Right kidney (tissue), 9 donors: ENCODE measurements at places on chromosomes 5 and 9.

DNA sequence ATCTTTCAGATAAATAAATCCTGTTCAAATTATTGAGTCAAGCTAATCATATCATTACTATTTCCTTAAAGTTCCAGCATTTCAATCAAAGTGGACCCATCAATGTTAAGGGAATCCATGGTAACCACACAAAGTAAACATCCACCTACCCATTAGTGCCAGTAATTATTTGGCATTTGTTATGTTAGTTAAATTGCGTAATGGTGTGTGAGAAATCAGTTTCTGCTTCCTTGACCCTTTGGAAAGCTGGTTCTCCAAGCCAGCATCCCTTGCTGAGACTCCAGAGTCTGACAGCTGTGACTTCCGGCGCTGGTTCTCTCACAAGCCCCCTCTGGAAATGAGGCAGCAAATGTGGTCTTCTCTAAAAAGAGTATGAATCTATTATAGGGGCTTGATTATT is 308.6 kb upstream of the EFNA5 start:
- DNase-seq: no peak

DNA sequence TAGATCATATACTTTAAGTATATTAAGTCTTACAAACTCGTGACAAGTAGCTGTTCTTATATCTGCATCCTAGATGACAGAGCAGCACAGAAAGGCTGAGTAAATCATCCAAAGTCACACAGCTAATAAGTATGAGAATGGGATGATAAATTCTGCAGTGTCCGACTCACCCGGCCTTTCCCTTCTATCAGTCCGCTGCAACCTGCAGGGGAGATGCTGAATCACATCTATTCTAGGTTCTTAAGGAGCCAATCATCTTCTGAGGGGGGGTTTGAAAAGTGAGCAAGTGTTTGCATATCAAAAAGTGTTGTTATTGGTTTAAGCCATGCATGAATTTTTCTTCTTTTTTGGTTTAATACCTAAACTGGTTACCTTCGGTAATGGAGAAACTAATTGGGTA is 38.9 kb downstream of the ADAMTS16 start:
- no peak for DNase-seq

- DNase-seq: no peak
These were observed 80.5 kb upstream of the TNFSF8 start for GRCh38 chr9:115010874-115011273.

GRCh38 chr5:59577485-59577884 is 316.0 kb downstream of the PDE4D start:
- DNase-seq: no peak

DNA sequence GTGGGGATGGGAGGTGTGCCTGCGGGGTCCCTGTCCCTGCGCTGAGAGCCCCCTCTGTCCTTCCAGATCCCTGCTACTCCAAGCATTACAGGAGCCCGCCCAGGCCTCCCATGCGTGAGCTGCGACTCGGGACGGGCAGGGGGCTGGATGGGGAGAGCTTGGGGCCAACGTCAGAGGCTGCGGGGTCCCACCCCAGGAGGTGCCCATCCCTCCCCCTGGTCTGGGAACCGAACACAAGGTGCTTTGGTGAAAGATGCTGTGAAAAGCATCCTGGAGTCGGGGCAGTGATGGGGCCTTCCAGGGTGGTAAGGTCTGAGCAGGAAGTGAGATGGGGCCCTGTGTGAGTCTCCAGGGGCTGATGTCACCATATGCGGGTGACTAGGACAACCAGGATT is 2.7 kb downstream of the LCN9 start:
- no peak for DNase-seq

DNA sequence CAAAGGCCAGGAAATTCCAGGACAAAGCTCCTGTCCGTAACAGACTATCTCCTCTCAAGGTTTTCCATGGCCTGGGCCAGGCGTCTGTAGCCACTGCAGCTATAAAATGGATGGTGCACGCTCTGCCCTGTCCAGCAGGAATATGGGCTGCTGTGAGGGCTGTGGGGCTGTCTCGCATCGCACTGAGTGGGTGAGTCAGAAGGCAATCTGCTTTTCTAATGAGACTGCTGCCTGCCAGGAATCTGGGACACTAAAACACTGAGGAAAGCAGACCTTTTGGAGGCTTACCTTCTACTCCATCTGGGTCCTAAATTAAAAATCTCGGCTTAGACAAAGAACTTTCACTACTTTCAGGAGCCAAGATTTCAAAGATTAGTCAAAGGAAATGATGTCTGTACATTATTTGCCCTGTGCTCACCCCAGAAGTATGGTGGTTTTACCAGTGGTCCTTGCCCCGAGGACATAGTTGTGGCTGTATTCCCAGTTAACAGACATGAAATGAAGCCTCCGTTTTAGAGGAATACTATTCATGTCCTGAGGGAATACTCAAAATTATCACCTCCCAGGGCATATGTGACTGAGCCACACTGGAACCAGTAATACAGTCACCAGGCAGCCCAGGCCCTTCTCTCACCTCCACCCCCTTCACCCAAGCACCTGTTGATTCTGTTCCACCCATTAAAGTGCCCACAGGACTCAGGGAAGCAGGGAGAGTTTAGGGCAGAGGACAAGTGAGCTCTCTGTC is 56.4 kb downstream of the PFDN1 start:
- DNase-seq: no peak

GRCh38 chr5:97909541-97909940 is 726.5 kb upstream of the RIOK2 start:
- no peak for DNase-seq

- no peak for DNase-seq
These were observed 106.0 kb upstream of the MYO10 start for GRCh38 chr5:17042041-17042440.

GRCh38 chr5:109907731-109908130 is 218.0 kb downstream of the MAN2A1 start:
- DNase-seq: no peak

- no peak for DNase-seq
These were observed 5.9 kb downstream of the SLC23A1 start for GRCh38 chr5:139377226-139377625.

GRCh38 chr9:110317911-110318310 is 19.8 kb downstream of the TXNDC8 start:
- no peak for DNase-seq

DNA sequence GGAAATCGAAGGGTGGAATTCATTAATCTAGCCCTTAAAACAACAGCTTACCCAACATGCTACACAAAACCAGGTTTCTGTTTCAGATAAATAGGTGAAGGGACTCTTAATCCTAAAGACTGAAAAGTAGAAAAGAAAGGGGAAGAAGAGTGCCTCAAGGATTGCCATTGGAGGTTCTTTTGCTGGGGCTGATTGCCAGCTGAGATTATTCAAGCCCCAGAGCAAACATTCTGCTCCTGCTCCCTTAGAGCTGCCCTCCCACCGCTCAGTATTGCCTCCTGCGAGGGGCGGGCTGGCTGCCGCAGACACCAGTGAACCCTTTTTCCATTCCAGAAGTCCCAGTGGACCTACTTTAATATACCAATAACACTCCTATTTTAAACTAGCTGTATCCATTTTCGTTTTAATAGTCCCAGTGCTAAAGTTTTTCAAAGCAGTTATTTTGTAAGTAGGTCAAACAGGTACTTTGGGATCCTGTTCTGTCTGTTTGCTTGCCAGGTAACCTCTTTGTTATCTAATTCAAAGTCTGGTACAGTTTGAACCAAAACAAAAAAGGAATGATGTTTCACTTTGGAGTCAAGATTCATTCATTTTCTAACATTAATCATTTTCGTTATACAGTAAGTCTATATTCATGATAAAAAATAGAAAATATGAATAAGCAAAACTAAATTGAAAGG is 38.6 kb downstream of the HMGCS1 start:
- no peak for DNase-seq

DNA sequence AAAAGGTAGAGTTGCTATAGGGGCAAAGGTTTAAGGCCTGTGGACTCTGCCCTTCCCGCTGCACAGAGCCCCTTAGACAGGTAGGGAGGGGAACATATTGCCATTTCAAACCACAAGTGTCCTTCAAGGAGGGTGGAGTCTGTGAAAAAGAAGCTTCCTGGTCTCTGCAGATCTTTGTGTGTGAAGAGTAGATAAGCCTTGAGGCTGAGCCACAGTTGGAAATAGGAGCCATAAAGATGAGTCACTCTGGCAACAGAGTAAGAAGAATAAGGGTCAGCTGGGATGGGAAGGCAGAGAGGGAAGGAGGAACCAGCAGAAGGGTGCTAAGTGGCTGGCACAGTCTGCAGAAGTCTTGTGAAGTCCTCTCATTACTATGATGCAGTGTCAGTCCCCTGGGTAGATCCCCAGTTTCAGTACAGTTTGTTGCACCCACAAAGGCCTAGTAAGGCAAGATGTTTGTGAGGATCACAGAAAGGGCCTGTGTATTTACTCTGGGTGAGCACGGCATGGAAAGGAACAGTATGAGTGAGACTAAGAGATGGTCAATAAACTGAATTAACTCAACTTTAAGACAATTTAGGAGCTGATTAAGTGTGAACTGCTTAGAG is 18.1 kb downstream of the GRXCR2 start:
- no peak for DNase-seq

DNA sequence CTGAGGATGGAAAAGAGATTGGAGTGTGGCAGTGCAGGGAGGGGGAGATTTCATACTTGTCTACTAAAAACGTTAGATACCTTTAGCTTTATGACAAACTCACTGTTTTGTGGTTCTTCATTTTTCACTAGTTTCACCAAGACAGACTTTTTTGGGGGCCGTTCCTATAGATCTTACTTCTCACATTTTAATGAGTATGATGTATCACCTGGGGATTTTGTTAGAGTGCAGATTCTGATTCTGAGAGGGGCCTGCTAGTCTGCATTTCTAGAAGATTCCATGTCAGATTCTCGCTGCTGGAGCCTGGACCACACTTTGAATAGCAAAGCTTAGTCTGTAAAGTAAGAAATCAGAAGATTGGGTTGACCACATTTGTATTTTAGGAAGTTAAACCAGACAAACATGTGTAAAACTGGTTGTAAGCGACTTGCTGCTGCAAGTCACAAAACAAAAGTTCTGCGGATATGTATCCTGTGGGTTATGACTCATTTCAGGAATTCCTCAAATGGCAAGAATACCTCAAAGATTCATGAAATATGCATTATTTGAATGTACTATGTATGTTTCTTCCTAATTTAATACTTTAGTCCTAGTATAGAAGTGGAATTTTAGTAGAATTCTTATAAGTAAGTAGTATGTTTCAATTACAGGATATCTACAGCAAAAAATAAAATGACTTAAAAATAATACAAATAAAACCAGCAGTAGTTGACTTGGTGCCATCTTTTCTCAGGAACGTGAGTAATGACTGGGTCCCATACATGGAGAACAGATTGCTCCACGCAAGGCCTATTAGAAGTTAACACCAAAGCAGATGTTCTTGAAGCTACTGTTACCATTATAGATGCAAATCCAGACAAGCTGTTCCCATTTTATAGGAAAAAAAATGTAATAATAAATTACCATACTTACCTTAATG is 27.8 kb downstream of the NFIL3 start:
- DNase-seq: no peak

- no peak for DNase-seq
These were observed 6.2 kb downstream of the IRF1 start for GRCh38 chr5:132484391-132484725.

GRCh38 chr5:172107571-172107970 is 80.5 kb downstream of the STK10 start:
- no peak for DNase-seq

DNA sequence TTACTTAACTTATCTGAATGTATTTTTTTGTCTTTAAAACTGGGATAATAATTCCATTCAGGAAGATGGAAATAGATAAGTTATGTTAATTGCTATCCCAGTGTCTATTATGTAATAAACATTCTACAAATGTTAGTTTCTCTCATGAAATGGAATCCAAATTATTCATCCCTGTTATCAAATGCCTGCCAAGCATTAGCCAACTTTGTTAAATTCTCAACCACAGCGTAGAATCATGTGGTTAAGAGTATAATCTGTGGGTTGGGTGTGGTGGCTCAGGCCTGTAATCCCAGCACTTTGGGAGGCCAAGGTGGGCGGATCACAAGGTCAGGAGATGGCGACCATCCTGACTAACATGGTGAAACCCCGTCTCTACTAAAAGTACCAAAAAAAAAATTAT is 912.9 kb upstream of the SEMA6A start:
- no peak for DNase-seq

- DNase-seq: no peak
These were observed 11.9 kb downstream of the AGTPBP1 start for GRCh38 chr9:85729882-85730281.

DNA sequence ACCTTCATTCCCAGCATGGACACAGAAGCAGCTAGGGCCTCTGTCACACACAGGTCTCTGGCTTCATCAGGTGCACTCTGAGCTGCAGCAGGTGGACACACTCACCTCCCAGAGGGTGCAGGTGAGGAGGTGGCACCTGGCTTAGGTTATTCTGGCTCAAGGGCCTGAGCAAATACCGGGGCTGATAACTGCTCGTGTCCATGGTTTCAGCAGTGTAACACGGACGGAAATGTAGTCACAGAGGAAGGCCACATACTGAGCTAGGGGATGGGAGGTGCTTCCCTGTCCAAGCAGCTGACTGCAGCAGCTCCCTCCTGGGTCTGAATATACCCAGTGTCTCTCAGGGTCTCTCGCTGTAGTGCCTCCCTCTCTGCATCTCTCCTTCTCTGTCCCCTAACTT is 5.7 kb downstream of the PHF2 start:
- no peak for DNase-seq

DNA sequence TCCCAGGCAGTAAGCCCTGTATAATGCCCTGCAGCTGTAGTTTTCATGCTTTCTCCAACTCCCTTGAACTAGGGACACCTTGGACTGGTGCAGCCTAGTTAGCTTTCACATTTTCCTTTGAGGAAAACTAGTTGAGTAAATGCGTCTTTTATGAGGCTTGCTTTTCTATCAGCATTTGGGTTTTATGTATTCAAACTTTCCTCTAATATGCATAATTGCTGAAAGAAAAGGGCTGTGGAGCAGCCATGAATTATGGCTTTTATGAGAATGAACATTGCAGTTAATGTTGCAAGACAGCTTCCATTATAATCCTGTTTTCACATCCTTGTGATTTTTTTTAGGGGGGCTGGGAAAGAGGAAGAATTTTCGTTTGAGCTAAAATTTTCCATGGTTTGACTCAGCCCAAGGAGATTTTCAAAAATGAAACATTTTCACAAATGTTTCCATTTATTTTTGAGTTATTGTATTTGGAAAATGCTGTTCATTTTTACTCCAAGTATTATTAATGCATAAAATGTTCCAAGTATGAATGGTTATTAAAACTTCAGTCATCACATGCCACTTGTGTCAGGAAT is 57.9 kb upstream of the PPP3R2 start:
- no peak for DNase-seq

GRCh38 chr9:84891924-84892323 is 222.4 kb downstream of the NTRK2 start:
- DNase-seq: no peak

DNA sequence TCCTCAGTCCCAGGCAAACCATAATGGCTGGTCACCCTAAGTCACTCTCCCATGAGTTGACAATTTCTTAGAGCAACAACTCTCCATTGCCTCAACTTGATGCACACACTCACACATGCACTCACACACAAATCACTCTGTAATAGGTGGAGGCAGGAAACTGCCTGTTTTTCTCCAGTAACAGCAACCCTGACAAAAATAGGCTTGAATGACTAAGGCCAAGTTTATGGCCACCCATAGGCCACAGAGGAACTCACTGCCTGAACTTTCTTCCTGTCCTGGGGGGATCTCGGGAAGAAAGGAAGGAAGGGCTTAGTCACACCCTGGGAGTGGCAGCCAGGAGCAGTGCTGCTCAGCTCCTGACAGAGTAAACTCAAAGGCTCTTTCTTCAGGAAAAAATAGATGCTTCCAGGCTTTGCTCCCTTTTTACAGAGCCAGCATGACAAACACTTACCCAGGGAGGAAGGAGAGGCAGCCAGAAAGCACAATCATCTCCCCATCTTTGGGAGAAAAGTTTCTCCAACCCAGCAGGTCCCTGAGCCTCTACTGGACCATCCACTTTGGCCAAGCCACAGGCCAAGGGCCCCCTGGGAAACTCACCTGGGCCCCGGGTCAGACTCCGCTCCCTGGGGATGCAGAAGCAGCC is 368 bp downstream of the SH3TC2 start:
- DNase-seq: no peak
